ENCODE measurements at places on chromosomes 7 and 10.

- DNase-seq: no peak
These were observed 76.4 kb downstream of the PRR15 start for GRCh38 chr7:29639886-29640595.

GRCh38 chr7:103474956-103475355 is 28.9 kb upstream of the SLC26A5 start:
- no peak for DNase-seq

DNA sequence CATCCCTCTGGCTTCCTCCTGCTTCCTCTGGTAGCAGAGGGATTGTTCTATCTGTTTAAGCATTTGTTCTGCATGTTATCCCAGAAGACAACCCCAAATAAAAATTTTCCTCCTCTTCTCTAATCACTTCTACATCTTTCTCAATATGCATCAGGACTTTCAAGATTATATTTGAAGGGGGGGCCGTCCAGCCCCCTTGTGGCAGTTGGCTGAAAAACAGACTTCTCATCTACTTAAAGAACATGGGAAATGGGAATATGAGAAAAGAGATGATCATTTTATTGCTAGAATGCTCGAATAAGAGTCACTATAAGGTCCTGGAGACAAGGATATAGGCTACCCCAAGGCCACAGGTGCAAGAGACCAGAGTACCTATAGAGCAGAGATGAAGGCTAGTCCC is 466.0 kb downstream of the REEP3 start:
- DNase-seq: no peak

GRCh38 chr10:30227481-30227880 is 121.6 kb downstream of the MTPAP start:
- no peak for DNase-seq

DNA sequence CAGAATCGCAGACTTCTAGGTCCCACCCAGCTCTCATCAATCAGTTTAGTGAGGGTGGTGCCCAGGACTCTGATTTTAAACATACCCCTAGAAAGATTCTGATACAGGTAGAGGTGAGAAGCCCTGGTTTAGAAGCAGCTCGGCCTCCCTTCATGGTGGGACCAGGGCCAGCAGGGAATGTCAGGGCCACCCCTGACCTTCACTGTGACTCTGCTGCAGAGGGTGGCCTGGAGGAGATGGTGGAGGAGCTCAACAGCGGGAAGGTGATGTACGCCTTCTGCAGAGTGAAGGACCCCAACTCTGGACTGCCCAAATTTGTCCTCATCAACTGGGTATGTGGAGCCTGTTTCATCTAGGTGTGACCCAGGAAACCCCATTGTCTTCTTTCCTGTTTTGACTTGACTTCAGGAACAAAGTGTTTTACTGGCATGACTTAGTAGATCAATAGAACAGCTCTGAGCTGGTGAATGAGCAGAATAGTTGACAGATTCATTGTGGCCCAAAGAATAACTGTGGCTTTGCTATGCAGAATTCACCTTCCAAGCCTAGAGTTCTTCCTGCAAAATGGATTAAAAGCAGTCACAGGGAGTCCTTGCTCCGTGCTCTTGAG is 7.2 kb downstream of the DBNL start:
- no peak for DNase-seq

Measured in amniotic stem cell (primary cell).